ENCODE measurements at places on chromosomes 7 and 10. TPM values are rescaled to one million over a fixed set of nuclear protein-coding genes. Genes with fewer than 3 reads are reported as not detected.

DNA sequence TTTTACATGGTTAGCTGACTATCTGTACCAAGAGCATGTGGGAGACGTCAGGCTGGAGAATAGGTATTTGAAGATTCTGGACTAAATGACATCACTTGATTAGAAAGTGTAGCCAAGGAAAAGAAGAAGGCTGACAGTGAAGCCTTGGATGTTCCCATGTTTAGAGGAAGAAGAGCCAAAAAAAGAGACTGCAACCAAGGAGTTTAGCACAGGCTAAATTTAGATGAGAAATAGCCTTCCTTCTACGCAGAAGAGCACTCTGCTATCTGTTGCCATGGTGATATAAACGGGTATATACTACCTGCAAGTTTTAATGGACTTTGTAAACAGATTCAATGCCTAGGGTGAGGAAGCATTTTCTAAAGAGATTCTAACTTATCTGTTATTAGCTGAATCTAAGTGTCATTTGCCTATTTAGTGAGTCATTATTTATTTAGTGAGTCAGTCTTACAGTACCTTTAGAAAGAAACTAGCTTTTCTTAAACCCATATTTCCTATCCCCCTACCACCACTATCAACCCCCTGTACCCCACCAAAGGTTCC lies 69.8 kb downstream of the CDK6 start:
- no peak for DNase-seq

- DNase-seq: no peak
Measured at GRCh38 chr10:101035314-101035713, 4.3 kb downstream of the SFXN3 start.

GRCh38 chr7:65923316-65923715 lies 50.4 kb downstream of the VKORC1L1 start:
- DNase-seq: no peak

DNA sequence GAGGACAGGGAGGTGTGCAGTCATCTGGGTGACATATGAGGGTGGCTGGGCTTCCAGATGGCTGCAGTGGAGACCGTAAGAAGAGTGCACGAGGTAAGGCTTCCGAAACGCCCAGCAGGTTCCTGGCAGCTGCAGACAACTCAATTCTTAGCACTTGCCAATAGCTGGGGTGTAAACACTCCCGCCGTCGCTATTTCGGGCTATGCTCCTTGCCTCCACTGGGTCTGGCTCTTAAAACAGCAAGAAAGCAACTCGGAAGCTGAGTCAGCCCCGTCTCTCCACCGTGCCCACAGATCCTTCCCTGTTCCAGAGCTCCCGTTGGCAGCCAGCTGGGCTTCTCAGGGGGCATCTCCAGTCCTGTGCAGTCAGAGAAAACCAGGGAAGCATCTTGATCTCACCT lies 6.1 kb upstream of the PDGFA start:
- no peak for DNase-seq

DNA sequence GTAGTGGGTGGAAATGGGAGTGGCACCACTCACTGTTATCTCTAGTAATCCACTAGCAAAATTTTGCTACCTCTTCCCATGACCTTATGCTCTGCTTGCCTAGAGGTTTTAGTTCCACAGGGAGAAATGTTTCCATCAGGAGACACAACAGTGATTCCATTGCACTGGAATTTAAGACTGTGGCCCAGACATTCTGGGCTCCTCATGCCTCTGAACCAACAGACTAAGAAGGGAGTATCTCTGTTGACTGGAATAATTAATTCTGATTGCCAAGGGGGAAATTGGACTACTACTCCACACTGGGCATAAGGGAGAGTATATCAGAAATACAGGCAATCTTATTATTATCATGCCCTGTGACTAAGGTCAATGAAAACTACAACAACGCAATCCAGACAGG lies 16.2 kb upstream of the BRAF start:
- no peak for DNase-seq

- DNase-seq: no peak
Measured at GRCh38 chr10:37490266-37490665, 364.9 kb downstream of the ANKRD30A start.

- no peak for DNase-seq
Measured at GRCh38 chr7:25727876-25728275, 424.1 kb upstream of the NFE2L3 start.

DNA sequence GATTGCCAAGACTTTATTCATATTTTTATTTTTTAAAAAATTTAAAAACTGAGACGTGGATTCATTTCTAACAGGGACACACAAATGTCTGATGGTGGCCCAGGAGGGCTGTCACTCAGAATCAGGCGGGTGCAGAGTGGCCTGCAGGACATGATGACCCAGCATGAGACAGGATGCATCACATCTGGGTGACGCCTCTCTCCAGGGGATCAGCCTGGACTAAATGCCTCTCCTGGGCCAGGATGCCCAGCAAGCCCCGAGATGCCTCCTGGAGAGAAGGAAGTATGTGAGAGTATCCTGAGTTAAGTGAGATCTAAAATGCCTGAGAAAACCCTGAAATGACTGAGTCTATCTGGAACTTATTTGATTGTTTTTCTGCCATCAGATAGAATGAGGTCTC lies 16.9 kb upstream of the MTURN start:
- no peak for DNase-seq

ERVW-1 gene
- total RNA-seq: not detected

GRCh38 chr7:94957061-94957460 lies 49.7 kb downstream of the PPP1R9A start:
- DNase-seq: no peak

DNA sequence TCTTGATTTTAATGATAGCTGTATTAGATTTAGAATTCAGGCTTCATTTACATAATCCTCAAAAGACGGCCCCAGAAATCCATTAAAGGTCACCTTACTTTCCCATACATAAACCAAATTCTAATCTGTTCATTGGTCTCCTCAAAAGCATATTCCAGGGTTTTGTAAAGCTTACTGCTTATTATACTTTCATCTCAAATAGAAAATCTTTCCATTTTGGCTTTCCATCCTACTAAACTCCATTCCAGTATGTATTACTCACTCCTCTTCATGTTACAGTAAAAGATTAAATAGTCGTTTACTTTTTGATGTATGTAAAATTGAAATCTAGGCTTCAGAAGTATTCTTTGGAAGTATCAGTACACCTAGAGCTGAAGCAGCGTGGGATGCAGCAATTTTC lies 143.5 kb upstream of the LRRN3 start:
- DNase-seq: no peak

ANK3 gene
- 44.8 TPM for total RNA-seq

DNA sequence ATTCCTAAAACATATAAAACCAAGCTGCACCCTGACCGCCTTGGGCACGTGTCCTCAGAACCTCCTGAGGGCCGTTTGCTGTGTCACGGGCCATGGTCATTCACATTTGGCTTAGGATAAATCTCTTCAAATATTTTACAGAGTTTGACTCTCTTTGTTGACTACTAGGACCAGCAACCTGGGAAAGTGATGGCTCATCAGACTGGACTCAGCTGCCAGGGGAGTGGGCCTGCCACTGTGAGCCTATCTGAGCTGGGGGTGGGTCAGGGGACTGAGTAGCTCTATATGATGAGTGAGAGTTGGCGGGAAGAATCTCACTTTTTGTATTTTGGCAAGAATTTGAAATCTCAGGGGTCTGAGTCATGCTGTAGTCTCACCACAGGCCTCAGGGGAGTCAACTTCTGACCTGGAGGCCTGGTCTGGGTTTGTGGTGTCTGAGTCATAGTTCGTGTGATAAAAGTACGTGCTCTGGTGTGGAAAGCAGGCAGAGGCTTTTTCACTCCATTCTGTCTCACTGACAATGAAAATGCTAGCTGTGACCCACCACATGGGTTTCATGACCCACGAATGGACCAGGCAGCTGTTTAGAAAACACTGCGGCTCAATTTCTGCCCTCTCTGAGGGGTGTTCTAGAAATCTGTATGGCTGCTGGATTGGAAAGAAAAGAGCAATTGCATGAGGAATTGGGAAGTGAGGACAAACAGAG lies 4.2 kb upstream of the UPP1 start:
- peak; percentile 67 for DNase-seq

DNA sequence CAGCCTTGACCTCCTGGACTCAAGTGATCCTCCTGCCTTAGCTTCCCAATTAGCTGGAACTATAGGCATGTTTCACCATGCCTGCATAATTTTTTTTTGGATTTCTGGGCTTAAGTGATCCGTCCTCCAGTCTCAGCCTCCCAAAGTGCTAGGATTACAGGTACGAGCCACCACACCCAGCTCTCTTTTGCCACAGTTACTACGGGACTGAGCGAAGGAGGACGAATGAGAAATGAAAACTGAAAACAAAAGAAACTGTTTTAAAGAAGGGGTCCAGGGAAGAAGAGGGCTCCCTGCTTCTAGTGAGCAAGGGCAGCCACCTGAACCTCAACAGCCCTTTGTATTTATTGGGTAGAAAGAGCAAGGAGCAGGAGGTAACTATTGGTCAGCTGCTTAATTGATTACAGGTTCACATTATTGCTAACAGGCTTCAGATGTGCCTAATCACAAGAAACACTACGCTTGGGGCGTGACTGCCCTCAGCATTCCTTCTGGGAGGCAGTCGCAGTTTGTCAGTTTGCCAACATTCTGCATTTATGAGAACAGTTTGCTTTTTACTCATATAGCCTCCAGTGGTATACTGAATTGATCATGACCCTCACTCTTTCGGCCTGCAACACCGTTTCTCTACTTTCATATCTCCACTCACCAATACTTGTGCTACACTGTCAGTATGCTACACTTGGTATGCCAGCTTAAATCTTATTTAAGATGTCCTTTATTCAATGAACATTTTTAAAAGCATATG lies 676.8 kb downstream of the DNAJB9 start:
- DNase-seq: no peak

CALHM3 gene
- total RNA-seq: not detected

DNA sequence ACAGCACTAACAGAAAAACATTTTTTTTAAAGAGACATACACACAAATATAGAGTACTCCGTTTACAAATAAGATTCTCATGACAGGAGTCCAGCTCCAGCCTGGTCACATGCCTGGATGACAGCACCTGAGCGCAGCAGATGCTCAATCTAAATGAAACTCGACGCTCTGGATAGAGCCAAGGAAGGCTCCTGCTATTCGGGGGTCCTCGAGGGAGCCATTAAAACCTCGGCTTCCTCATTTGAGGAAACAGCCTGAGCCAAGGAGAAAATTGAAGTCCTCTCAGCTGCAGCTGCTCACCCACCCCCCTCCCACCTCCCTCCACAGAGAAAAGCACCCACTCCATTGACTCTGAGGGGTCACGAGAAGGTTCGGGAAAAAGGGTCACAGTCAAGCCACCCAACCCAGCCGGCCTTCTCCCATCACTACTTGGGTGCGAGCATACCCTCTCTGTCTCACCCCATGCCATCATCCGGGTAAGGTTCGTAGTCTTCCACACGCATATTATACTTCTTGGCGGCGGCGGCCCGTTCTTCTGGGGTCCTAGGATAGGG lies 673 bp downstream of the NDUFB8 start:
- no peak for DNase-seq

DNA sequence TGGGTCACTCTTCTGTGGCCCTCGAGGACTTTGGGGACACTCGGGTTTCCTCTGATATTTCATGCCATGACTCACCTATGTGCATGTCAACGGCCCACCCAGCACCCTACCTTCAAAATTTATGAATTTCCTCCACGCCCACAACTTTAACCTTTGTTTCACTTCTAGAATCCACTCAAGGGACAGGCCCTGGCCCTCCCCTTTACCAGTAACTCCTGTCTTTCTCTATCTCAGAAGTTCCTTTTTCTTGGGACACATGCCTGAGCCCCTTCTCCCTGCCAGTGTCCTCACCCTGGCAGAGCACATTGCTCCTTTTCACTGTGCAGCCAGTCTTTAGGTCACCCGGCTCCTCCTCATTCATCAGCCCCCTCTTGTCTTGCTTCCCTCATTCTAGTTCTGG lies 282.5 kb upstream of the KLF6 start:
- DNase-seq: no peak

DNA sequence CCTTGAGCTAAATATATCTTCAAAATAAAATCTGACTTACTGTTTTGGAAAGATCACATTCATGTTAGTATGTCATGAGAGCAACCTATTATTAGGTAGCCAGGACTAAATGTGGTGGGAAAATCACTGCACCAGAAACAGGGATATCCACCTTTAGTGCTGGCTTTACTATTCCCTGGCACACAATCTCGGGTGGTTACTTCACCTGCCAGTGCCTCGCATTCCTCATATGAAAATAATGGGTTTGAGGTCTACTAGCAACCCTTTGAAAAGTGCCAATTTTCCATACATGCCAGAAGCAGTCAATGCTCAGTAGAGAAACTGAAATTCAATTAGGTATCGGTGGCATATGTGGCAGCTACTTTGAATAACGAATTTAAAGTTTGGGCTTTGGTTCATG lies 36.8 kb downstream of the PTN start:
- DNase-seq: no peak

GRCh38 chr7:120156476-120156875 lies 116.5 kb upstream of the KCND2 start:
- DNase-seq: no peak

DNA sequence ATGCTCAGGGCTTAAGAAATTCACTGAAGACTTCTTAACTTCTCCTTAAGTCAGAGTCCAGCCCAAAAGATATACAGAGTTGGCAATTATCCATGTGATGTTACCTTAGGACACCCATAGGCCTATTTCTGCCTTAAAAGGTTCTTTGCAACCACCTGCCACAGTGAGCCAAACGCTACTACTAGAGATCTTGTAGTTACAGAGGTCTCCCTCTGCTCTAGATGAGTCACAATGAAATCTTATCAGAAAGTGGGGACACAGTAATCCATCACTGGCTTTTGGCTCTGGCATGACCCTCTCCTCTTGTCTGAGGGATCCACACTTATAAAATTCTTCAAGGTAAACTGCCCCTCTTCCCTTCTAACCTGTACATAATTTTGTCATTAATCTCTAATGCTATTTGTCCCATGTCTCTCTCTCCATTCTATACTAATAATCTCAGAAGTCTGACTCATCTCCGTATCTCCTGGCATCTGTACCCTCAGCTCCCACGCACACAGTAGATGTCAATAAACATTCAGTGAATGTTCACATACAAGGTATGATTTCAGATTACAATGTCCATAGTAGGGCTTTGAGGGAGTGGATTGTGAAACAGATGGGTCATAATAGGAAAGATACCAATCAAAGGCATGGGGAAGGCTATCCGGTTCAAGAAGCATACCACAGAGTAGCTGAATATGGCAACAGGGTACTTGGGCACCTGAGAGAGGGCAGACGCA lies 112.1 kb downstream of the SGMS1 start:
- DNase-seq: no peak

DNA sequence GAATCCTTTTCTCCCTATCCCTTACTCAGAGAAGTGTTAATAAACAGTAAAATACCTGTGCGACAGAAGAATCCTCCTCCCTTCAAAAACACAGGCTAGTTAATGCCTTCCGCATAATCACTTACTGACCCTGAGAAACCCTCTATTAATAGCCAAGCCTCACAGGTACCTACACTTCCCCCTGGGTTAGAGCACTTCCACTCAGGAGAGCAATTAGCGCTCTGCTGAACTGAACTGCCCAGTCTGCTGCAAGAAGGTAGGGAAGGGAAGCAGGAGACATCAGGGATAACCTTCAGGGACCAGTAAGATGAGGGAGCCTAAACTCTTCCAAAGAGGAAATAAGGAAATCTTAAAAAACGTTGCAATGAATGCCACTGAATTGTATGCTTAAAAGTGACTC lies 39.6 kb downstream of the KIAA1549 start:
- no peak for DNase-seq

GRCh38 chr10:109966961-109967738 lies 40.6 kb upstream of the ADD3 start:
- DNase-seq: no peak

- no peak for DNase-seq
Measured at GRCh38 chr10:125392154-125392553, 231.8 kb upstream of the CTBP2 start.

METTL27 gene
- total RNA-seq: 0.84 TPM

CISD1 gene
- total RNA-seq: 121 TPM

- DNase-seq: no peak
Measured at GRCh38 chr7:142804728-142805207, 34.0 kb downstream of the PRSS2 start.

POM121 gene
- total RNA-seq: 20.8 TPM
